Thoracic aorta (tissue), 2 donors: ENCODE measurements at places on chromosomes 11 and 22. TPM values are rescaled to one million over a fixed set of nuclear protein-coding genes. Genes with fewer than 3 reads are reported as not detected.

- peak; percentile 82 for DNase-seq
These were observed 615 bp downstream of the FADS3 start for GRCh38 chr11:61890529-61891330.

GRCh38 chr11:33723238-33723881 lies 12.9 kb downstream of the CD59 start:
- DNase-seq, result no peak

- DNase-seq, result no peak
These were observed 774 bp upstream of the E2F8 start for GRCh38 chr11:19241260-19242178.

DNA sequence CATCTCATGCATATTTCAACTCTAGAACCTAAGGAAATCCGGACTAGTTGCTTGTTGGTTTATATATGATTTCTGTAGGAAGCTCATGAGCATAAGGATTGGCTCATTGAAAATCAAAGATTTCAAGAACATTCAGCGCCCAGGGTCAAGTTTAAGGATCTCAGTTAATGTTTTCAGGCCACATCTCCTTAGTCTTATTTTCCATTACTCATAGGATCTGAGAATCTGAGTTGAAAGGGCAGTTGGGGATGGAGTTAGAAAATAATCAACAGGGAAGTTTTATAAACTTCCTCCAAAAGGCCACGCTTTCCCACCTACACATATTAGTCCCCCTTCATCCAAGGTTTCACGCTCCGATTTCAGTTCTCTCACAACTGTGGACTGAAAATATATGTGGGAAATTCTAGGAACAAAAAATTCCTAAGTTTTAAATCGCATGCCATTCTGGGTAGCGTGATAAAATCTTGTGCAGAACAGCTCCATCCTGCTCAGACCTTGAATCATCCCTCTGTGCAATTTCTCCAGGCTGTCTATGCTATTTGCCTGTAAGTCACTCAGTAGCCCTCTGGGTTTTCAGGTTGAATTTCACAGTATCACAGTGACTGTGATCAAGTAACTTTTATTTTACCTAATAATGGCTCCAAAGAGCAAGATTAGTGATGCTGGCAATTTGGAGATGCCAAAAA lies 160.2 kb downstream of the KIRREL3 start:
- DNase-seq, result no peak

DNA sequence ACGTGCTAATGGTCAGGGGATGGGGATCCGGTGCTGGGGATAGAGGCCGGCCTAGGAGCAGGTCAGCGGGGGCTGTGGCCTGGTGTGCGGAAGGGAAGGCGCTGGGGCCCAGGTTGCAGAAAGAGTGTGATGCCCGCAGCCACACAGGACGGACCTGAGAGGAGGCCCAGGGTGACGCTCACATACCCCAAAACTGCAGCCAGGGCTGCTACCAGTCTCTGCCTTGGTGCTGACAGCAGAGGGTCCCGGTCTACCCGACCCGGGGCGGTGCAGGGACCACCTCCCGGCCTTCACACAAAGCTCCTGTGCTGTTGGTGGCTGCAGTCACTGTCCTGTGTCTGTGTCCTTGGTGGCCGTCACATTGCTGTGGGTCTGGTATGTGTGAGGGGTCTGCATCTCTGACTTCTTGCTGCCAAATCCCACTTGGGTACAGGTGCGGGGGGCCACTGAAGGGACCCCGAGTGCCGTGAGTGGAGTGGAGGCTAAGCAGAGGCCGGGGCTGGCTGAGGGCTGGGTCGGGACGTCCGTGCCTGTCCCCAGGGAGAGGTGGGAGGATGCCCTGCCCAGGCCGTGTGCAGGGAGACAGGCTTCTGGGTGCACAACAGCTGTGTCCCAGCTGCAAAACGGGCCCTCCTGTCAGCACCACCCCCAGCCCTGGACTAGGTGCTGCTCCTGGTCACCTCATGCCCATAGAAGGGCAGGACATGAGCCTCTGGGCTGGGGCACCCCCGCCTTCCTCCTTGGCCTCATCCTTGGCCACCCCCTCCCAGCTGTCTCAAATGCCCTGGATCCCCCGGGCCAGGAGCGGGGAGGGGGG lies 1.5 kb downstream of the LSP1 start:
- DNase-seq, result no peak

- peak; percentile 50 for DNase-seq
These were observed 15.6 kb upstream of the UCP3 start for GRCh38 chr11:74024261-74025029.

P2RX6 gene
- total RNA-seq, result 0.81 TPM

ASPHD2 gene
- 2.6 TPM for total RNA-seq

DDX17 gene
- total RNA-seq, result 682 TPM

MS4A4A gene
- 63.7 TPM for total RNA-seq
